Cardiac septum (tissue), 1 donor: ENCODE measurements at places on chromosomes 2 and 18. TPM values are rescaled to one million over a fixed set of nuclear protein-coding genes. Genes with fewer than 3 reads are reported as not detected.

Gene GPR55
- not detected for total RNA-seq

Gene PUS10
- total RNA-seq: 3.3 TPM

Gene CIDEA
- total RNA-seq: 0.40 TPM

Gene GPR45
- not detected for total RNA-seq

Gene LTBP1
- total RNA-seq: 124 TPM

Gene ALPG
- total RNA-seq: not detected

Gene GKN2
- not detected for total RNA-seq

Gene ITGB6
- total RNA-seq: 0.05 TPM

Gene ENOSF1
- 26.8 TPM for total RNA-seq

Gene RGPD4
- 0.19 TPM for total RNA-seq

Gene TUBA3E
- total RNA-seq: 1.2 TPM

Gene SLC19A3
- total RNA-seq: 0.38 TPM

Gene SKA1
- 0.13 TPM for total RNA-seq

Gene POTEC
- total RNA-seq: not detected

Gene ADAM17
- total RNA-seq: 18.9 TPM

Gene LYPD1
- total RNA-seq: 3.3 TPM

Gene MERTK
- 5.8 TPM for total RNA-seq

Gene CNRIP1
- total RNA-seq: 10.1 TPM

Gene IL1R1
- total RNA-seq: 27.7 TPM

Gene CNTNAP5
- total RNA-seq: not detected
